ENCODE measurements at places on chromosomes 3 and 15.

- DNase-seq: no peak
These were observed 376.6 kb upstream of the SLCO3A1 start for GRCh38 chr15:91476861-91477260.

DNA sequence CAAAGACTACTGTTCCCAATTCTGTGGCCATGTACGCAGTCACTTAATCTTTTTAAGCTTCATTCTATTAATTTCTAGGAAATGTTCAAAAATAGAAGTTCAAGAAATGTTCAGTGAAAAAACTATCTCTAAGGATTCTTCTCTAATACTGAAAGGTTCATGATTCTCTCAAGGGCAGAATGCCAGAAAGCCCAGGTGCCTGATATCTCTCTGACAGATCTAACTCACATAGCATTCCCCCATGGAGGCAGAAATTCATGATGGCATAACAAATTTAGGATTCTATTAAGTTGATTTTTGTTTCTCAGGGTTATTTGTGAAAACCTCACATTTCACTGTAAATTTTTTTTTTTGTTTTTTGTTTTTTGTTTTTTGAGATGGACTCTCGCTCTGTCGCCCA lies 17.5 kb downstream of the CHRM5 start:
- no peak for DNase-seq

DNA sequence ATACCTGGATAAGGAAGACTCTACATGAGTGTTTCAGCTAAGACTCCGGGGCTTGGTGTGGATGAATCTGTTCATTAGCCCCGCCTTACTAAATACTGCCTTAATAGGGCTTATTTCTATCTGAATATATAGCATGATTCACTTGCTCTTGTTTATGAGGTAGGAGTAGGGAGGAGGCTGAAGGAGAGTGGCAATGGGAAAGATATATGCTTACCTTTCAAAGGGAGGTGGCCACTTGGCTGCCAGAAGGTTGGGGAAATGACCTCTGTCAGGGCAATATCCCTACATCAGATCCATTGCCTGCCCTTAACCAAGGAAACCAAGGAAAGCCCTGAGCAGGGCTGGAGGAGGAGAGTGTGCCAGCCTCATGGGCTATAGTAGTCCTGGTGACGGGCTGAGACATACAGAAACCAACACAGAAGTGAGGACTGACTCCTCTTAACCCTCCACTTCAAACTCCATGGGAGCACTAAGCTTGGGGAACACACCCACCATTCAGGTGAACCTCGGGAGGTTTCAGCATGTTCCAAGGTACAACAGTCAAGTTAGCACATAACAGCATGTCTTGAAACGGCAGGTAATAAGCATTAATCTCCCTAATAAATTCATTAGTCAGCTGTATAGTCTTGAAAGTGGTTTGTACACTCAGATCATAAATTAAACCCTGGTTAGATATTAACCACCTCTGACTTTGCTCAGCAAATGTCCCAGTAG lies 80.1 kb downstream of the EOMES start:
- no peak for DNase-seq

GRCh38 chr3:3309887-3310286 lies 130.4 kb upstream of the CRBN start:
- DNase-seq: no peak

DNA sequence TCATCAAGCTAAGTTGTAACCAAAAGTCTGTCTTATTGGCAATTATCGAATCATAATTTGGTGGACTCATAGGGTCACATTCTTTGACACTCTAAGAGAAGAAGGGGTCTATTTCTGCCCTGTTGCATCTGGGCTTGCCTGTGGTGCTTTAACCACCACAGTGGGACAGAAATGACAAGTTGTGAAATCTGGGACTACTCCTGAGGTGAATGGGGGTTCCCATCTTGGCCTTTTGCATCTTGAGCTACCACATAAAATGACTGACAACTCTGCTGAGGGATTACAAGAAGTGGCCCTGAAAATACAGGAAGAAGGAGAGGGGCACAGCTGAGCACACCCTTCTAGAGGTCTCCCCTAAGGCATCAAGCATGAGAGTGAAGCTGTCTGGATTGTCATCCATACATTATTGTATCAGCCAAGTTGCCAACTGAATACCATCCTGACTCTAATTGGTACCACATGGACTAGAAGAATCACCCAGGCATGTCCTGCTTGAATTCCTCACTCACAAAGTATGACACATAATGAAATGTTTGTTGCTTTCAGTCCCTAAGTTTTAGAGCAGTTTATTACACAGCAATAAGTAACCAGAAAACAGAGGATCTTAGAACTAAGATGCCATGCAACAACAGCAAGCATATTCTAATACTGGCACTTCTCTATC lies 306.5 kb downstream of the ROBO1 start:
- DNase-seq: no peak

GRCh38 chr3:171088964-171089754 lies 62.6 kb upstream of the SLC2A2 start:
- DNase-seq: no peak

DNA sequence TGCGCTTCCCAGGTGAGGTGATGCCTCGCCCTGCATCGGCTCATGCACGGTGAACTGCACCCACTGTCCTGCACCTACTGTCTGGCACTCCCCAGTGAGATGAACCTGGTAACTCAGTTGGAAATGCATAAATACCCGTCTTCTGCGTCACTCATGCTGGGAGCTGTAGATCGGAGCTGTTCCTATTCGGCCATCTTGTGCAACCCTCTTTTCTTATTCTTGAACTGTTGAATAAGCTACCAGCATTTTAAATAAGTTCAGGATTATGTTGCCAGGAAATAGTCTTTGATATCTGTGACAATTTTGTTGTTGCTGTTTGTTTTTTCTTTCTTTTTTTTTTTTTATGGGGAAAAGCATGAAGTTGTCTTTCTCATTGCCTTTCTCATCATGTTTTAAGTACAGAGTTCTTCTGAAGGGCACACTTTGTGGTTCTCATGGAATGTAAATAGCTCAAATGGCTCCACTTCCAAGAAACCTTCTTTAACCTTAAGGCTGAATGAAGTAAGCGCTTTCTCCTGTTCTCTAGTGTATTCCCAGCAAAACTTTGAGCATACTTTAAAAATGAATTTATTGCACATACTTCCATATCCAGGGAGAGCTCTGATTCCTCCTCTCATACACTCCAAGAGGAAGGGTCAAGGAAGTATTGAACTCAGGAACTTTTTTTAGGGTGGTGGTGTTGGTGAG lies 468.0 kb upstream of the TBL1XR1 start:
- DNase-seq: no peak

GRCh38 chr15:90686435-90687218 lies 30.5 kb upstream of the BLM start:
- no peak for DNase-seq

GRCh38 chr3:42179110-42179725 lies 86.8 kb downstream of the CCK start:
- DNase-seq: no peak

GRCh38 chr3:41200669-41201021 lies 1.3 kb downstream of the CTNNB1 start:
- no peak for DNase-seq

- DNase-seq: no peak
These were observed 83.6 kb downstream of the WDR72 start for GRCh38 chr15:53675832-53676231.

DNA sequence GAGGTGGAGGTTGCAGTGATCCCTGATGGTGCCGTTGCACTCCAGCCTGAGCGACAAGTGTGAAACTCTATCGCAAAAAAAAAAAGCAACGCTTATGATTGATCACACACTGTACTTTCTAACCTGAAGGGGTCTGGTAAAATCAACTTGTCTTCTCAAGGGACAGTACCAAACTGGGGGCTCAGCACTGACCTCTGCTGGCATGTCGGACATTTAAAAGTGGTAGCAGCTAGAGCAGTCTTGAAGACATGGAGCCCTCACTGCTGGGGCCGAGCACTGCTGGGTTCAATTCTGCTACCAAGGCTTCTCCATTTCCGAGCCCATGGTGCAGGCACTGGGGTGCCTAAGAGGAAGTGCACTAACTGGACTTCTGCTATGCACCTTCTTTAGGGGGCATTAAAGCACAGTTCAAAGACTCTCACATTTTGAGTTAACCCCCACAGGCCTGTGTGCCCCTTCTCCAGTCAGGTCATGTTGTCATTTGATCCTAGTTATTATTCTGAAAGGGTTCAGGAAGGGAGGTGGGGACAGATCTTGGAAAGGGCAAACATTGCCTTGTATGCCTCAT lies 26.4 kb upstream of the LAMP3 start:
- no peak for DNase-seq

DNA sequence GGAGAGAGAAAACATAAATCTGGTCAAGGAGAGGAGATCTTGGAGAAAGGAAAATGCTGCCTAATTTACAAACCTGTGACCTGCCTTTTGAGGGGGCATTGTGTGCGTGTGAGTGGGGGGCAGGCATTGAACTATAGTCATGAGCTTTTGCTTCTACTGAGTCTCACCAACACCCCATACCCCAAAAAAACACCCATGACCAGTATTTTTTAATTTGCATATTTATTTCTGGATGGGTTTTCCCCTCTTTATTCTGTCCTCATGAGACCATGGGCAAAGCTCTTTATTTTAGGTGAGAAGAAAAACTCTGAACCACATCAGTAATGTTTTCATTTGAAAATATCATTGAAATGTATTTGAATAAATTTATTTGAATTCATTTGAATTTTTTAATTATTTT lies 20.6 kb downstream of the CD80 start:
- no peak for DNase-seq

DNA sequence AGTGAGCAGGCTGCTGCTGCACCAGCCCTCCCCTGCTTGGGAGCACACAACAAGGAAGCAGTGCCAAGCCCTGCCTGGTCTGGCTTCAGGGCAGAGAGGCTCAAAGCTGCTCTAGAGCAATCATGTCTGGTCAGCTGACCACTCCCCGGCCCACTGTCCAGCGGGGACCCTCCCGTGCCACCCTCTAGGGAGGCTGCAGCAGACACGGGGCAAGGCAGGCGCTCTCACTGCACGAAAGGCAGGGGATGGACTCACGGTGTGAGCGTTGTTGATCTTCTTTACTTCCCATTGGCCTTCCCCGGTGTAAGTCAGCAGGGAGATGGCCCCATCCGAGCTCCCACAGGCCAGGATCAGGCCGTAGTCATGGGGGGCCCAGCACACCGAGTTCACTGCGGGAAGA lies 9.2 kb downstream of the SEC13 start:
- no peak for DNase-seq

DNA sequence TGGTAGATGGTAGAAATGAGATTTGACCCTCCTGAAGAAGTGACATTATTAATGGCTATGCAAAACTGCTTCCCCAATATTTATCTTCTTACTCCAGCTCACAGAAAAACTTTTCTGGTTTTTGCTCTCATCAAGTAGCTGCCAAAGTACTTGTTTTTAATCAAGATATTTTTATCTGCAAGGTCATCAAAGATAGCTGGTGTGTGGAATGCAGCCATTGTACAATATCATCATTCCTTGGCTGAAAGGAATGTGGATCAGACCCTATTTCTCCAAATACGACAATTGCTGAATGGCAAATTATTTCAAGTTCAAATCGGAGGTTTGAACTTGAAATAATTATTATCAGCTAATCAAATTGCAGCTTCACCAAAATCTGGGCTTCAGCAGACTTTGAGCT lies 126.9 kb upstream of the SLC7A14 start:
- no peak for DNase-seq

DNA sequence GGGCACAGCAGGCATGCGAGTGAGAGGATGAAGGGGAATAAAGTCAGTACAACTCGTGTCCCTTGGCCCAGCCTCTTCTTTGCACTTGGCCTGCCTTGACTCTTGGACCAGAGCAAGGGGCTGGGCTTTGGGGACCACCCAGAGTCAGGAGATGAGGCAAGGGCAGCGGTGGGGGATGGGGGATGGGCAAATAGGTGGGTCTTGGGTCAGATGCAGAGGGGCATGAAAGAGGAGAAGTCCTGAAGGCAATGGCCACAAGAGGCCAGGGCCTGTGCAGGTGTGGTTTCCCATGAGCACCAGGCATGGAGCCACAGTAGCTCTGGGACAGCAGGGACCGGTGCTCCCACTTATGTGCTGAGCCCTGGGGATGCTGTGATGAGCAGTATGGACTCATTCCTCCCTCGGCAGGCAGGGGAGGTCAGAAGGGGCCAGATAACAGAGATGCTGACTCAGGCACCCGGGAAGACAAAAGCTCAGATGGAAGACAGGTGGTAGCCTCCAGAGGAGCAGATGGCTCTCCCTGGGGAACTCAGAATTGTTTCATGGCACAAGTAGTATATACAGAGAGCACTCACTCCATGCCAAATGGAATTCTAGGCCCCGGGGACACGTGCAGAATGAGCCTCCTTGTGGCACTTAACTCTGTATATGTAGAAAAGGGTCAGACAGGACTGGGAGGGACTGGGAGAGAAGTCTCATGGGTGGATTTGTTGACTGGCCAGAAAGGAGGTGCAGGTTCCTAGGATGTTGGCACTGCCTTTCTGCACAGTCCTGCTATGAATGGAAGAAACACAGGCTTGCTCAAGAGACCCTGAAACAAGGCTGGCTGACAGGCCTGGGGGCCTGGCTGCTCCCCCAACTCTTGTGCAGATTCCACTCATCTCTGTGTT lies 14.3 kb downstream of the ZBTB47 start:
- DNase-seq: no peak

DNA sequence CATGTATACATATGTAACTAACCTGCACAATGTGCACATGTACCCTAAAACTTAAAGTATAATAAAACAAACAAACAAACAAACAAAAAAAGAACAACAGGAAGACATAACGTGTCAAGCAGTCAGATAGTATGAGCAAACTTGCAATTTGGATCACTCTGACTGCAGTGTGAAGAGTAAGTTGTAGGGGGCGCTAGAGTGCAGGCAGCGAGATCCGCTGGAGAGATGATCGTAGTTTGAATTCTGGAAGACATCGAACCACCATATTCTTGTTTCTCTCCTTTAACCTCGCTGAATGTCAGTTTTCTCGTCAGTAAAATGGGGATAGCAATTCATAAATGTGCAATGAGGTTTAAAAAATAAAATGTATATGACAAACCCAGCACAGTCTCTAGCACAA lies 165.2 kb upstream of the LMCD1 start:
- no peak for DNase-seq

- no peak for DNase-seq
These were observed 911 bp downstream of the CCRL2 start for GRCh38 chr3:46407970-46408369.

DNA sequence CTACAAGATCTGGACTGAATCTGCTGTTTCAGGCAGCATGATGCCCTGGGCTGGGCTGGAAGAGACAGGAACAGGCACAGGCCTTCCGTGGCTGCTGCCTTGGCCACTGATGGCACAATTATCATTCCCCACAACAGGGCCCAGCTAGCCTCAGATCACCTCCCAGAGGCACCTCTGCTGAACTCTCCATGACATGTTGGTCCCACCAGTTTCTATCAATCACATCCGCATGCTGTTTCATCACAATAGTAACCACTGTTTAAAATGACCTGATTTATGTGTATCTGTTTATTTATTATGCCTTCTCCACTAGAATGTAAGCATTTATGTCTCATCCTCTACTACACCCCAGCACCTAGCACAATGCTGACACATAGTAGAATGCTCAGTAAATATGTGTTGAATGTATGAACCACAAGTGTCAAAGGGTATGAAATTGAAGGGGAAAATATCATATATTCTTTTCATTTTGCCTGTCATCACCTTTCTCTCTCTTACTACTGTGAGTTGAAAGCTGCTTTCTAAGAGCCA lies 32.7 kb upstream of the ZBTB38 start:
- no peak for DNase-seq
